ENCODE measurements at places on chromosomes 16 and 17.
A peak's percentile ranks its signal among the peaks of the same experiment; 100 is the strongest.

- no peak overlapping the region for H3K4me3 ChIP-seq
- H3K27me3 ChIP-seq, result no peaks in the 10 kb centered on the region
- H3K36me3 ChIP-seq, result no peaks in the 10 kb centered on the region
- H3K4me1 ChIP-seq, result no peaks in the 10 kb centered on the region
- H3K27ac ChIP-seq, result no peak overlapping the region
These were observed 17.4 kb downstream of the KRT24 start for GRCh38 chr17:40686192-40686591.

DNA sequence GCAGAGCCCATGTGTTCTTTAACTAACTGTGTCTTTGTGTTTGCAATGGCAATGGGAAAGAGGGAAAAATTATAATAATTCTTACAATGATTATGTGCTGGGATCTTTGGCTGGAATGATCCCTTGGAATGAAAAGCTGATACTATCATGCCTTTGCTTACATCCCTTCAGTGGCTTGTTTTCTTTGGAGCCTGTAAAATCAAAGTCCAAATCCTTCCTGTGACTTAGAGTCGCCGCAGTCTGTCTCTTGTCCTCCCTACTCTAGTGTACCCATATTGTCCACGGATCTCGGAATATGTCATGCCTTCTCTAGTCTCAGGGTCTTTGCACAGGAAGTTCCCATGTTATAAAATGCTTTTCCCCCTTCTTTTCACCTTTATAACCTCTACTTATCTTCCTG is 111.7 kb upstream of the MAF start:
- peaks cover 4% of the 10 kb centered on the region for H3K4me1 ChIP-seq
- no peak overlapping the region for H3K27ac ChIP-seq
- H3K36me3 ChIP-seq, result no peaks in the 10 kb centered on the region
- DNase-seq, result peak; percentile 80
- no peak overlapping the region for H3K4me3 ChIP-seq

DNA sequence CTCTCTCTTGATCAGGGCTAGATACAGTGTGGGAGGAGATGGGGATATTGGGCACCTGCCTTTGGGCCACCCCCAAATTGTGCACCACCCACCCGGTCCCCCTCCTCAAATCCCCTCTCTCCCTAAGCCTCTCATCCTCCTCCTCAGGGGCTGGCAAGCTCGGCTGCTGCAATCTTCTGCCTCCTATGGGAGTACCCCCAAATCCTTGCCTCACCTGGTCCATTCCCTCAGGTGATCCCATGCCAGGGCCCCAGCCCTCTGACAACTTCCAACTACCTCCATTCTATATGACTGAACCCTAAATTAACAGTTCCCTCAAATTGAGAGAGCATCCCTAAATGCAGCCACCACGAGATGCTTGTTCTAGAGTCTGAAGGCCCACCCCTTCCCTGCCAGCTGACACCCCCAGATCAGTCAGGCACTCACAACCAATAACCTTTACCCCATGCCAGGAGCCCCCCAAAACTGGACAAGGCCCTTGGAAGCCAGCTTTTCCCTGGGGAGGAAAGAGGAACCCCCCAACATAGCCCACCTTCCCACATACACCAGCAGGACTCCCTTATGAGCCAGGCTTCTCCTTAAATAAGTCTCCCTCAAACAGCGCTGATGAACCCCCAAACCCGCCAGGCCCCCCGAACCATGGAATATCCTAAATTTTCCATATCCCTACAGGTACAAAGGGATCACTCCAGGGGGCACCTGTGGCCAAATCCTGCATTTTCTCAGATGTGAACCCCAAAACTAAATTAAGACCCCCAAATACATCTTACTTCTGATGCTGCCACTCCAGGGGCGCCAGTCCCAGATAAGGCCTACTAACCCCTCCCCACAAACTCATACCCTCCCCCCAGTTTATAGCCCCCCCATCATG is 3.2 kb downstream of the DLG4 start:
- H3K4me1 ChIP-seq, result no peaks in the 10 kb centered on the region
- no peaks in the 10 kb centered on the region for H3K36me3 ChIP-seq
- H3K4me3 ChIP-seq, result peak overlapping the region; percentile 17
- DNase-seq, result no peak

DNA sequence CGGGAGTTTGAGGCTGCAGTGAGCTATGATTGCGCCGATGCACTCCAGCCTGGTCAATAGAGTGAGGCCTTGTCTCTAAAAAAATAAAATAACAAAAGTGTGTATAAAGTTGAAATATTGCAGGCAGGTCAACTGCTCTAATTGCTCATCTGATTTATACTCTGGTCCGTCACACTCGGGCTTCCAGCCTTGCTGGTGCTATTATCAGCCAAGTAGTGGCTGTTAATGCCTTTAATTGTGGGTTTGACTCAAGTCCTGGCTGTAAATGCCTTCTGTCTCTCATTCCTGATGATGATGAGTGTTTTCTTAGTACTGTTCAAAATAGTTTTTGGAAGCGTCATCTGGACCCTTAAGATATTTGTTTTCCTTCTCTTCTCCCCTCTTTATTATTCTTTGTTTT is 18.4 kb downstream of the SYT17 start:
- DNase-seq, result no peak
- no peaks in the 10 kb centered on the region for H3K27me3 ChIP-seq
- no peaks in the 10 kb centered on the region for H3K36me3 ChIP-seq
- no peak overlapping the region for H3K4me3 ChIP-seq

DNA sequence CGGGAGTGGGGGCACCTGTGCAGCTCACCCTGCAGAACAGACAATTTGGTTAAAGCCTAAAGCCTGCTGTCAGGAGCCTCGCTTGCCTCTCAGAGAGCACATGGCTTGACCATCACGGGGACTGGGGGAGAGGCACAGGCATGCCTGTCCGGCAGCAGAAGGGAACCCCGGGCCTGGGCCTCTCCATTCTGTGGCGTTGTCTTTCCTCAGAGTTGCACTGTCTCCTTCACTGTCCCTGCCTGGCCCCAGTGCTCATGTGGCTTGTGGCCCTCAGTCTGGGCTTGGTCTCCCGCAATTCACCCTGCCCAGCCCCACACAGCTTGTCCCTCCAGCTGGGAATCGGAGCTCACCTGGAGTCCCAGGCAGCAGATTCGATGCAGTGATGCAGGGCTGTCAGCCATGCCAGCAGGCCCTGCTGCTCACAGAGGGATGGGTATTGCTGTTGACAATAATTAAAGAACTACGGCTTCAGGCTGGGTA is 189.9 kb downstream of the SEC14L1 start:
- H3K36me3 ChIP-seq, result no peaks in the 10 kb centered on the region
- peaks cover 12% of the 10 kb centered on the region for H3K4me1 ChIP-seq
- H3K4me3 ChIP-seq, result no peak overlapping the region
- H3K27ac ChIP-seq, result no peak overlapping the region
- no peaks in the 10 kb centered on the region for H3K27me3 ChIP-seq

GRCh38 chr17:40345161-40345993 is 19.2 kb downstream of the GJD3 start:
- H3K27ac ChIP-seq, result peak overlapping the region; percentile 93
- peak overlapping the region; percentile 78 for H3K4me3 ChIP-seq
- no peaks in the 10 kb centered on the region for H3K4me1 ChIP-seq
- H3K36me3 ChIP-seq, result peaks cover under 1% of the 10 kb centered on the region
- peak; percentile 99 for DNase-seq

DNA sequence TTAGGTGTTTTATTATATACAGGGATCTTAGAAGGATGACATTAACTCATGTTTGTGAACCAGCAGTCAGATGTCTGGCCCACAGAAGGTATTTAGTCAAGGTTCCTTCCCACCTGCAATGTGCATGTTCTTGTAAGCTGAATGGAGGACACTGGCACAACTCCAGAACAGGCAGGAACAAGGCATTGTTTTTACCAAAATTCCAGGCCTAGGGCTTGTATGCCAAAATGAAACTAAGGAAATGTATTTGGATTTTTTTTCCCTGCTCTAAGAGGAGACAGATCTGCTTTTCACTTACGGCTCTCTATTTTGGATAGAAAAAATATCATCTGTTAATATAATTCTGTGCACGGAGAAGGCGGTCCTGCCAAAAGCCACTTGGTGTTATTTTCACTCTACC is 312.5 kb downstream of the GRIN2A start:
- H3K27ac ChIP-seq, result no peak overlapping the region
- H3K36me3 ChIP-seq, result no peaks in the 10 kb centered on the region
- no peaks in the 10 kb centered on the region for H3K27me3 ChIP-seq
- no peak overlapping the region for H3K4me3 ChIP-seq
- DNase-seq, result no peak
- H3K4me1 ChIP-seq, result no peaks in the 10 kb centered on the region

- peaks cover 20% of the 10 kb centered on the region for H3K4me1 ChIP-seq
- H3K4me3 ChIP-seq, result peak overlapping the region; percentile 78
- peak; percentile 100 for DNase-seq
- no peaks in the 10 kb centered on the region for H3K27me3 ChIP-seq
- H3K36me3 ChIP-seq, result no peaks in the 10 kb centered on the region
- peak overlapping the region; percentile 92 for H3K27ac ChIP-seq
These were observed 388 bp upstream of the AKTIP start for GRCh38 chr16:53503270-53503923.

- peak; percentile 74 for DNase-seq
- H3K4me1 ChIP-seq, result peaks cover 7% of the 10 kb centered on the region
These were observed 18.4 kb upstream of the UBE2I start for GRCh38 chr16:1290860-1291575.

DNA sequence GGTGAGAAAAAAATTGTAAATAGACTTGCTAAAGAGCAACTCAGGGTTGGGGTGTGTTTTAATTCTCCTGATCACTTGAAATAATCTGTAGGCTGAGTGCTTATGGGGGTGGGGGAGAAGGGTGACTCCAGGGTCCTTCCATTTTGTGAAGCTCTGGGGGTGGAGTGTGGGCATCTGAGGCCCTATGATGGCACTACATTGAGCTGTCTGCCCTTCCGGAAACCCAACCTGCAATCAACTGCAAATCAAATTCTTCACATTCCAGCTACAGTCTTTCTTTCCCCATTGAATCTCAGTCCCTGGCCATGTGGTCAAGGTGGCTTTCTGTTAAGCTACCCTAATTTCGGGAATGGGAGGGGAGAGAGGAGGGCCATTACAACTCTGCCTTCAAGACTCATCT is 6.0 kb upstream of the CDC6 start:
- peaks cover 2% of the 10 kb centered on the region for H3K4me1 ChIP-seq
- no peak overlapping the region for H3K27ac ChIP-seq
- peaks cover 18% of the 10 kb centered on the region for H3K36me3 ChIP-seq
- DNase-seq, result no peak

- no peaks in the 10 kb centered on the region for H3K4me1 ChIP-seq
- H3K36me3 ChIP-seq, result peaks cover 5% of the 10 kb centered on the region
- H3K27ac ChIP-seq, result peak overlapping the region; percentile 88
- H3K27me3 ChIP-seq, result no peaks in the 10 kb centered on the region
- DNase-seq, result peak; percentile 87
These were observed 25.6 kb downstream of the IGSF6 start for GRCh38 chr16:21626659-21627277.

- no peaks in the 10 kb centered on the region for H3K36me3 ChIP-seq
- H3K4me3 ChIP-seq, result no peak overlapping the region
- peaks cover 52% of the 10 kb centered on the region for H3K4me1 ChIP-seq
- no peaks in the 10 kb centered on the region for H3K27me3 ChIP-seq
These were observed 44.8 kb downstream of the ERN1 start for GRCh38 chr17:64084940-64085649.

GRCh38 chr16:11806721-11807120 is 9.7 kb upstream of the ZC3H7A start:
- DNase-seq, result no peak
- no peaks in the 10 kb centered on the region for H3K27me3 ChIP-seq
- no peaks in the 10 kb centered on the region for H3K4me1 ChIP-seq
- H3K27ac ChIP-seq, result no peak overlapping the region
- H3K4me3 ChIP-seq, result no peak overlapping the region

DNA sequence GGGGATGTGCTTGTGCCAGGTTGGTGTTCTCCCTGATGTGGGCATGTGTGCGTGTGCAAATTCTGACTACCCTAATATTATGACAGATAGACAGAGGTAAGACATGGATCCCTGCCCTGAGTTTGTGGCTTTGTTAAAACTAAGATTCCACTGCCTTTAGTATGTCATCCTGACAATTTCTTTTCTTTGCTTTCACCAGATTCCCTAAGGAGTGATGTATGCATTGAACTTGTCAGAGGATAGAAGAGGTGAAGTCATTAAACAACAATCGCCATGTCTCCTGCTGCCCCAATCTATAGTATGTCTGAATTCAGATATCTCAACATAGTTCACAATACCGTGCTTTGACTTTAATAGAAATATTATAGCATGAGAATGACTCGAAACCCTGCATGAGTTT is 137.1 kb upstream of the ELAC2 start:
- no peak overlapping the region for H3K27ac ChIP-seq
- DNase-seq, result no peak

DNA sequence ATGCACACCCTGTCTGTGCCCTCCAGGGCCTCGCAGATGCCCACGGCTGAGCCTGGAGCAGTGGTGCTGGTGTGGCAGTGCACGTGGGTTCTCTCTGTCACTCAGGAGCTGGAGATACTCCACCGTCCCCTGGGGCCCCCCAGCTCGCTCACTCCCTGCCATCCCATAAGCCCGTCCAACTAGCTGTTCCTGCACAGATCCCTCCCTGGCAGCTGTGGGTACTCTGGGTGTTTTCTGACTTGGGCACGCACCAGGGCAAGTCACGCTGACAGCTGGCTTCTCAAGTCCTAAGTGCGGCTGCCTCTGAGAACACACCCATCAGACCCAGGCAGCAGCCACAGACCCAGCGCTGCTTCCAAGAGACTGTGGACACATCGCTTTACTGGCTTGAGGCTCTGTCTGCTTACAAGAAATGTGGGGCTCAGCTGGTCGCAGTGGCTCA is 25.4 kb upstream of the ITGB4 start:
- peaks cover 2% of the 10 kb centered on the region for H3K36me3 ChIP-seq
- DNase-seq, result no peak
- no peak overlapping the region for H3K4me3 ChIP-seq
- H3K27me3 ChIP-seq, result no peaks in the 10 kb centered on the region
- peak overlapping the region; percentile 92 for H3K27ac ChIP-seq

DNA sequence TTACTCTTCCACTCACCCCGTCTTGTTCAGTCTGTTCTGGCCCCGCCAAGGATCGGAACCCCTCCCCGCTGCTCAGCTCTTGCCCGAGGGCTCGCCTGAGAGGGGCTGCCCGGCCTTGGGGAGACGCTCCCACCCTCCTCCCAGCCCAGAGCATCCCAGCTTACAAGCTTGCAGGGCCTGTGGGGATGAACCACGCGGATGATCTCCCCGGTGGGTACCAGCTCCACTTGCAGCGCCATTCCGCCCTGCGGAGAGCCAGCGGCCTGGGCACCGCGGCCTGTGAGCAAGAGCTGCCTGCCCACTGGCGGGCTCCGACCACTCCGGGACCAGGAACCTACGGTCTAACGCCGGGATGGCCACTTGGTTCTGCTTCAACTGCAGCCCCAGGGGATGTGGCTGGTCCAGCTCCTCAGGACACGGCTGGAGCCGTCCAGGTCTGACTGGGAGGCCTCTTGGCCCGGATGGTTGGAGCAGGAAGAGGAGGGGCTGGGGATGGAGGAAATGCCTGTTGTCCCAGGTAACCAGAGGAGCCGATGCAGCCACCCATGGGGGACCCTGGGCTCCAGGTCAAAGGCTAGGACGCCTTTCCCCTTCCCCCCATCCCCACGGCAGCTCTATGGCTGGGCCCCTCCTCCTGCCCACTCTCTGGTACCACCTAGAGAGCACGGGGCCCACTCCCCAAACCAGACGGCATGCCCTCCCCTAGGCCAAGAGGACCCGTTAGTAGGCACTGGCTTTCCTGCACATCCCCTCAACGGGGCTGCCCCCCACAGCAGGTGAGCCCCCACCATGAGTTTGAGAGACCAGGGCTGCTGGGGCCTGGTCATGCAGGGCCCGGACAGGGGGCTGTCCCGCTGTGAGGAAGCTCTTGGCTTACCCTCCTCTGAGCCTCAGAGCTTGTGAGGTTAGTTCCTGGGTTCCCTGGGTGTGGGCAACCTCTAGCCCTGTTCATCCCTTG is at the start of gene MYO1C:
MYO1C (minus strand) TSS at position 438 of the 958 bp plus-strand sequence; CDS start at position 239, 199 bp downstream.
- H3K4me3 ChIP-seq, result peak within 1 kb of the TSS; percentile 38
- no peak for DNase-seq
- H3K4me1 ChIP-seq, result peaks cover 31% of the 10 kb centered on the region
- no peak within 1 kb of the TSS for H3K27ac ChIP-seq
- peaks cover 21% of the 10 kb centered on the region for H3K27me3 ChIP-seq
- H3K36me3 ChIP-seq, result peaks cover 5% of the 10 kb centered on the region
